Lung (tissue), 17 donors: ENCODE measurements at places on chromosomes 7 and 10. TPM values are rescaled to one million over a fixed set of nuclear protein-coding genes. Genes with fewer than 3 reads are reported as not detected.

The PNLIP gene
- total RNA-seq = not detected

The SPDYE16 gene
- not detected for total RNA-seq

GRCh38 chr10:117540640-117541404, 1.7 kb upstream of the EMX2 start:
- H3K36me3 ChIP-seq = no peaks in the 10 kb centered on the region
- no peak overlapping the region for H3K4me3 ChIP-seq
- peaks cover 14% of the 10 kb centered on the region for H3K4me1 ChIP-seq

DNA sequence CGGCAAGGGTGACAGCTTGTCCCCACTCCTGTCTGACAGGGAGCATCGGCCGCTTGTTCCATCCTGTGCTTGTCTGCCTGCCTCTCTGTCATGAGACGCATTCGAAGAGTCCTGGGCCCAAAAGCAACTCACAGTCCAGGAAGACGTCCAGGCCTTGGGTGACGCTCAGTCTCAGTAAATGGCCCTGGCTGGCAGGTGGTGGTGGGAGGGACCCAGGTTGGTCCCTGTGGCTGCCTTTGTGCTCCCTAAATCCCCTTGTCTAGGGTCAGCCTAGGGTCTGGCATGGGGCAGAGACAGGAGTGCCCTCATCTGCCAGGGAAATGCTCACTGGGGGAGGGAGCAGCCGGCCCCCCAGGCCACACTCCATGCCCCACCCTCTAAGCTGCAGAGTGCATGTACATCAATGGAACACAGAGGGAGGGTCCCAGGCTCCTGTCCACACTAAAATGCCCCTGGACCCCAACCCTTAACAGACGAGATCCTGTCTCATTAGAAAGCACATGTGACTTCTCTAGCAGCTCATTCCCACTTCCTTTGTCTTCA, 295.2 kb upstream of the ZNF32 start:
- peaks cover 8% of the 10 kb centered on the region for H3K4me1 ChIP-seq

- no peaks in the 10 kb centered on the region for H3K36me3 ChIP-seq
- H3K4me3 ChIP-seq = no peak overlapping the region
- no peaks in the 10 kb centered on the region for H3K27me3 ChIP-seq
- no peaks in the 10 kb centered on the region for H3K4me1 ChIP-seq
- no peak for DNase-seq
These were observed 149.2 kb downstream of the XPNPEP1 start for GRCh38 chr10:109774121-109774440.

DNA sequence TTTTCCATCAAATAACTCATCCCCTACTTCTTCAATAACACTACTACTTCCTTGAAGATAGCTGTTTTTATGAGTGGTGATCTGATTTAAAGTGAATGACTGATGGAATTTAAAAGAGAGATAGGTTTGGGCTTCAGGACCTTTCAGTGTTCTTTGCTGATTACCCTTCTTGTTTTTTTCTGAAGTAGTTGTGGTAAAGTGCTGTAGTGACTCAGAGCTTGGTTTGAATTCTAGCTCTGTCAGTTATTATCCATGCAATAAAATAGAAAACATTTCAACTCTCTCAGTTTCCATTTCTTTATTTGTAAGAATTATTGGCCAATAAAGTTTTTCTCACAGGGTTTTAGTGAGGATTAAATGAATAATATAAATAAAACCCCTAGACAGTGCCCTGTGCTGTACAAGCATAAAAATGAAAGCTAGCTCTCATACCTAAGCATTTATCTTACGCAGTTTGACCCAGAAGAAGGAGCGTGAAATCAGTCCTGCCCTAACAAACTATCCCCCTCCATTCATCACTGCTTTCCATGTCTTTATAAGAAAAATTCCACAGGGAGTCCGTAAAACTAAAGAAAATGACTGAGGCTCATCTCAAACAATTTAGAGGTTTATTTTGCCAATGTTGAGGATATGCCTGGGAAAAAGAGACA, 25.1 kb upstream of the AKAP9 start:
- no peaks in the 10 kb centered on the region for H3K36me3 ChIP-seq
- peaks cover 2% of the 10 kb centered on the region for H3K4me1 ChIP-seq
- no peak overlapping the region for H3K27ac ChIP-seq
- no peak overlapping the region for H3K4me3 ChIP-seq
